ENCODE measurements at places on chromosomes 2 and 18.

DNA sequence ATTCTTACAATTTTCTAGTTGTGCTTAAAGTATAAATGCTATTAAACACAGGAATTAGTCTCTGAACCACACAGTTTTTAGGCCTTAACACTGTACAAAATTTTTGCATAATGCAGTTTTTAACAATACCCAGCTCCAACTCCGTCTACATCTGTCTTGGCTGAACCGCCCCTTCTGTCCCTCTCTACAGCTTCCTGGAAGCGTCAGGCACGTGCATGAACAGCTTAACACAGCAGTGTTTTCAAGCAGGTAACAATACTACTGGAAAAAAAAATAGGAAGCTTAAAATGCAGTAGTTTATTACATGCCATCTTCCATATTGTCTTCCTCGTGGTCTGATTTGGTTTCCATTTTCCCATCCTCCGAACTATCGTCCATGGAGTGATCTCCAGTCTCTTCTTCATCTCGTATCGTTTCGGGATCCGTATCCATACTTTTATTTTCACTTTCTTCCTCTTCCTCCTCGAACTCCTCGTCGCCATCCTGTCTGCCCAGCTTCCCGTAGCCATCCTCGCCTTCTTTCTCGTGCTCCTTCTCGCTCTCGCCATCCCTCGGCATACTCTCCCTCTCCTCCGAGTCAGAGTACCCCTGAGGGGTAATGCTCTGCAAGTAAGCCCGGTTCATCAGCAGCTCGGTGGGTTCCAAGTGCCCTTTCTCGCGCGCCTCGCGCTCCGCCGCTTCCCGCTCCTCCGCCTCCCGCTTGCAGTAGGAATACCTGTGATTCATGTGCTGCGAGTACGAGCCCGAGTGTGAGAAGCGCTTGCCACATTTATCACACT, 130.6 kb downstream of the ZEB2 start:
- no peak for DNase-seq

DNA sequence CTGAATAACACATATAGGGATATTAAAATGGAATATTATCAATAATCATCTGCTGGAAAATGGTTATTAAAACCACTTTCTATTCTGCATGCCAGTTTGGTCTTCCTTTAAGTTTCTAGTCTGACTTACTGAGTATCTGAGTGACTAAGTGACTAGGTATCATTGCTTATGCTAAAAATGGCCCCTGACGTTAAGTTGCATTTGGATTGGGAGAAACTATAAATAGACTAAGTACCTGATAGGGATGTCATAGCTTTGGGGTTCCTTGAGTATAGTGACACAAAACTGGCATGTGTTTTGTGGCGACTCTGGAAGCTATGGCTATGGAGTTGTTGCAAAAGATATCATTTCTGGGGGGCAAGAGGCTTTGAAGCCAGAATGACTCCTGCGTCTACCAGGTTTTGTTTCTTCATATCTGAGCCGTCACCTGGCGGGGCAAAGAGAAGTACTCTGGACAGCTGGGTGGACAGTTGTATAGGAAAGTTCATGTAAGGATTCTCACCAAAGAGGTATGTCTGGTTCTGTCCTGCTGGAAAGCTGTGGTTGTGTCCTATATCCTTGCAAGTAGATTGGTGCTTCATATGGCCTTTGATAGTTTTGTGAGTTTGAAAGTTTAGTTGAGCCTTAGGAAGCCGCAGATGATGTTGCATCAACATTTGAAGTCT, 17.9 kb downstream of the ITGAV start:
- no peak for DNase-seq

DNA sequence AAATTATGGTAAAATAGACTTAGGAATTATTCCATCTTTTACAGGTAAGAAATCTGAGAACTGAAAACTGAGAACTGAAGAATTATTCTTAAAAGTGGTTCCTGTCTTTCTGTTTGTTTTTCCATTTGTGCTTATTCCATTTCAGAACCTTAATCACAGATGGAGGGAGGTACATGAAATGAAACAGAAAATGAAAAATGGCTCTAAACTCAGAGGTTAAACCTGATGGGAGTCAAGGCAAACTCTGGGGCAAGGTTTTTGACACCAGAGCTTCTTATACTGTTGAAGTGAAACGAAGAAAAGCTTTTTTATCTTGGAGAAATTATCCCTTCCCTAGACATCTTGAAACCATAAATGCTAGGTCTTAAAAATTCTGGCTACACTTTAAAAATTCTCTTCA, 182.1 kb downstream of the ZNF804A start:
- no peak for DNase-seq

- no peak for DNase-seq
Observed at GRCh38 chr2:61295981-61296380, 134.0 kb downstream of the C2orf74 start.

- no peak for DNase-seq
Observed at GRCh38 chr2:44562737-44563136, 201.0 kb downstream of the CAMKMT start.

DNA sequence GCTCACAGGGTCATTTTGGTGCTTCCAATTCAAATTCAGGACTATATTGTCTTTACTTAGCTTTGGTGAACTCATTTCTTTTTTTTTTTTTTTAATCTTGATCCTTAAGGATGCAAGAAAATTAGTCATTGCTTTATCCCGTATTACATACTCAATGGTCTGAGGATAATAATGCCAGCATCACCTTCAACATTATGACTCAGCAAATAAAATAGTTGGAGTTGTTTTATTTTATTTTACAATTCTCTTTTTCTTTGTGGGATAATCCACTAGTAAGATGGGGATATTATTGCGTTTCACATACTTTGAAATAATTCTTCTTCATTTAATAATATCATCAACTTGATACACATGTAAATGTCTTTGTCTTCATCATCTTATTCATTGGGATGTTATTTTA, 954.9 kb upstream of the GYPC start:
- DNase-seq: no peak

DNA sequence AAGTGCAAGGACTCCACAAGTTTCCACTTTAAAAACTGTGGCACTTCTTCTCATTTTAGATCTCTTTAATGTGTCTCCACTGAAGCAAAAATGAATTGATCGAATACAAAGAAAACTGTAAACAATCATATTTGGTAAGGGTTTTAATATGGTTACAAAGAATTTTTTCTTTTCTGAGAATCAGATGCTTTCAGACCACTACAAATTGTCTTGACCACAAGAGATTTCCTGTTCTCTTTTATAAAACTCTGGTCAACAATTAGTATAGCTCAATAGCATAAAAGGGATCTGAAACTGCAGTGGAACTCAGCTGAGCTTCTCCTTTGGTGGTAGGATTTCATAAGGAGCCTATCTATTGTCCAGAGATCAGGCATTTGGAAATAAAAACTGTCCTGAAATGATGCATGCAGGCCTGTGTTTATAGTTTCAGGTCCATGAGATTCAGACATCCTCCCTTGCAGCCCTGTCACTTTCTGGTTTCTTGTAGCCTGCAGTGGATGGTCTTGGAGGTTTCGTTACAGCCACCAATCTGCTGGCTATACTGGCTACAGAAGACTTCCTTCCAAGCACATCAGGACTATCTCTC, 120.0 kb downstream of the DOCK10 start:
- DNase-seq: no peak

GRCh38 chr2:152825834-152826233, 107.4 kb downstream of the ARL6IP6 start:
- peak; percentile 30 for DNase-seq

- DNase-seq: no peak
Observed at GRCh38 chr2:226862623-226863022, 26.8 kb downstream of the RHBDD1 start.

- DNase-seq: no peak
Observed at GRCh38 chr18:53551868-53552426, 672.5 kb downstream of the MBD2 start.

- no peak for DNase-seq
Observed at GRCh38 chr2:207091928-207092327, 73.8 kb downstream of the KLF7 start.

- DNase-seq: no peak
Observed at GRCh38 chr2:133458280-133458679, 110.0 kb downstream of the NCKAP5 start.

DNA sequence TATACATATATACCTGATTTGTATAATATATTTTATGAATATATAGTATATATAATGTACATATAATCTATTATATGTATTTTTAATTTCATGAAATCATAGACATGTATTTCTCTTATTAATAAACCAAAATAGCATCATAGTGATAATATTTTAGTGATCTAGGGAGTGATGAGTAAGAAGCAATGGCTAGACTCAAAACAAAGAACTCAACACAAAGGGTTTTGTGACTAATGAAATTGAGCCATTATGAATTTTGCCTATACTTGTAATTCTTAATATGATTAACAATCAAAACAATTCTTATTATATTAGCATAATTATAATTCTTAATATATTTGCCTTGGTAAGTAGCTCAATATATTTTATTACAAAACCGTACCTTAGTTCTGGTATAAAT, 1614.1 kb upstream of the TMEFF2 start:
- no peak for DNase-seq

DNA sequence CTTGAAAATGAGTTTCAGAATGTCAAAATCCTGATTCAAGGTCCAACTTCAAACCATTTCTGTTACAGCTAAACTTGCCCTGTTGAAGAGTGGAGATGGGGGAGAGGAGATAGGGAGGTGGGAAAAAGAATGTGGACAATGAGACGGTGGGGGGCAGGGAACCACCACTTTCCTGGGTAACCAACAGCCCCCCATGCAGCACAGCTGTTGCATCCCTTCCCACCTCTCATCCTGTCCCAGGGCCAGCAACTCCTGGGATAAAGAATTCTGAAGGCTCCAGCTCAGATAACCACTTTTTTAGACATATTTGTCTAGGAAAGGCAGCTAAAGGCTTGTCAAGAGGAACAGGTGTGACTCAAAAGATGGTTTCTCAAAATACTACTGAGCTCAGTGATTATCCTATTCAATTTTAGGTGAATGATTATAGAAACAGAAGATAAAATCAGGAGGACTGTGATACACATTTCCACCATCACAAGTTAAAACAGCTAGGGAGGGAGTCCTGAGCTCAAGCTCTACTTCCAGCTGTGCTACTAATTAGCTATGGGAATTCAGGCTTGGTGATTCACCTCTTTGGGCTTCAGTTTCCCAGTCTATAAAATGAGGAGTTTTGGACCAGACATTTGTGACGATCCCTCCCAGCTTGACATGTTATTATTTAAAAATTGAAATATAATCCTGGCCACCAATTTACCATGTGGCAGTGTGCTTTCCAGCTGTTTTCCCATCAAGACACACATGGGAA, 36.3 kb downstream of the HDHD2 start:
- DNase-seq: no peak

- no peak for DNase-seq
Observed at GRCh38 chr2:45450634-45451033, 160.4 kb downstream of the SRBD1 start.

GRCh38 chr2:17398770-17399169, 119.5 kb downstream of the RAD51AP2 start:
- no peak for DNase-seq

DNA sequence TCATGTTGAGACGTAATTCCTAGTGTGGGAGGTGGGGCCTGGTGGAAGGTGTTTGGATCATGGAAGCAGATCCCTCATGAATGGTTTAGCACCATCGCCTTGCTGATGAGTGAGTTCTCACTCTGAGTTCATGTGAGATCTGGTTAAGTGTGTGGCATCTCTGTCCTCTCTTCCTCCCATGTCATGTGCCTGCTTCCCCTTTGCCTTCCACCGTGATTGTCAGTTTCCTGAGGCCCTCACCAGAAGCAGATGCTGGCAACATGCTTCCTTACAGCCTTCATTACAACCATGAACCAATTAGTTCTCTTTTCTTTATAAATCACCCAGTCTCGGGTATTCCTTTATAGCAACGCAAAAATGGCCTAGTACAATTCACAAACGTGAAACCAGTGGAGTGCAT, 14.6 kb upstream of the MCM6 start:
- DNase-seq: no peak

DNA sequence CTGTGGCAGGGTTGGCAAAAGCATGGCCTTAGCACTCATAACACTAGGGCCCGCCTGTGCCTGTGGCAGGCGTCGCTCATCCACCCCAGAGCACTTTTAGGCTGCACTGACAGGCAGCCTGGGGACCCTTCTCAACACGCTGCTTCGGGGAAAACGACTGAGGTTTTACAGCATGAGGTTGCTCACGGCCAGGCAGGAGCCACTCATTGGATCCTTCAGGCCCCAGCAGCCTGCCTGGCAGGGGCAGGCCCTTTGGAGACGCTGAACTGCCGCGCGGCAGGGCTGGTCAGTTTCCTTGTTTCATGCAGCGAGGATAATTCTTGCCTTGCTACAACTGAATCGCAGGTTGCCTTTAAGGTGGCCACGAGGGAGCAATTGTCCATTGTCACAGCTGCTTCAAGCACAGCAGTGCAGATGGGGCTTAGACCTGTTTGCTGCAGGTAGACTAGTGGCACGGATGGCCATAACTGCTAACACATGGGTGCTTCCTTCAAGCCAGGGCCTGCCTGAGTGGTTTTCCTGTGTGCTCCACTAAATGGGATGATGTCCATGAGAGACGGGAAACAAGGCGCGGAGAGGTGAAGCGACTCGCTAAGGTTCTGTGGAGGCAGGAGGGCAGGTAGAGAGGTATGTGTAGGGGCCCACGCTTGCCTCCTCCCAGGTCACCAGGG, 49.9 kb upstream of the HS6ST1 start:
- DNase-seq: no peak

- DNase-seq: no peak
Observed at GRCh38 chr2:210839034-210839433, 282.6 kb downstream of the CPS1 start.

- DNase-seq: no peak
Observed at GRCh38 chr2:9415516-9416169, 7.7 kb downstream of the ITGB1BP1 start.

DNA sequence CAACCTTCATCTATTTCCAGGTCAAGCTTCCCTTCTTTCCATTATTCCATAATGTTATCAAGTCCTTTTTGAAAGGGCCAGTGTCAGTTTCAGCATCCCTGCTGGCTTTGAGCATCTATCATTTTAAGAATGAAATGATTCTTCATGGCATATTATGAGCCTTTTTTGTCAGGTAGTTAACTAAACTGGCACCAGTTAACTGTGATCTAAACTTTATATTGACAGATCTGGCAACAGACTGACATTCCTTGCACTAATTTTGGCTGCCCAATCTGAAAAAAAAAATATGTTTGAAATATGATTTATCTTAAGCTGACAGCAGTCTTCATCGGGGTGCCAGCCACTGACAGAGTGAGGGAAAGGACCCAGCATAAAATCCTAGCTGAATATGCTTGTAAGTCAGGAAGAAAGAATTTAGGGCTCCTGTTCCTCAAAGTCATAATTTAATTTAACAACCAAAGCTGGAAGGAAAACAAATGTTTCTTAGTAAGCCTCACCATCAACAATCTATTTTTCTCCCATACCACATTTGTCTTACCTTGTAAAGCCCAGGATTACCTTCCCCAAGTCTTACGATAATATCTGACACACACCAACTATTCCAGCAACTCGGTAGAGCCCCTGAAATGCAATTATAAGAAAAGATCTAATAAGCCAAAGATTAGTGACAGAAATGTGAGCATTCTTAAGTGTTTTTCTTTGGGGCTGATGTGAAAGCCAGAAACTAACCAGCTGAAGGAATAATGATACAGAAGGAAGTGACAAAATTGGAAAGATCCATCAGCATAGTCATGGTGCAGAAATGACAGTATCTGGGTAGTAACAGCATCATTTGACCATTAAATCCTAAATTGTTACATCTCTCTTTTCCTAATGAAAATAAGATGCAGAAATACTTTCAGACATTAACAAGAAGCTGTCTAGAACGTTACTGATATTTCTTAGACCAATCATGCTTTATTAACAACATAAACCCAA, 228.1 kb downstream of the RBM43 start:
- no peak for DNase-seq

GRCh38 chr2:47195148-47195547, 40.0 kb upstream of the STPG4 start:
- DNase-seq: no peak
